ENCODE measurements at places on chromosomes 7 and 10.

- DNase-seq, result no peak
These were observed 106.6 kb downstream of the ACTR3B start for GRCh38 chr7:152866125-152866524.

DNA sequence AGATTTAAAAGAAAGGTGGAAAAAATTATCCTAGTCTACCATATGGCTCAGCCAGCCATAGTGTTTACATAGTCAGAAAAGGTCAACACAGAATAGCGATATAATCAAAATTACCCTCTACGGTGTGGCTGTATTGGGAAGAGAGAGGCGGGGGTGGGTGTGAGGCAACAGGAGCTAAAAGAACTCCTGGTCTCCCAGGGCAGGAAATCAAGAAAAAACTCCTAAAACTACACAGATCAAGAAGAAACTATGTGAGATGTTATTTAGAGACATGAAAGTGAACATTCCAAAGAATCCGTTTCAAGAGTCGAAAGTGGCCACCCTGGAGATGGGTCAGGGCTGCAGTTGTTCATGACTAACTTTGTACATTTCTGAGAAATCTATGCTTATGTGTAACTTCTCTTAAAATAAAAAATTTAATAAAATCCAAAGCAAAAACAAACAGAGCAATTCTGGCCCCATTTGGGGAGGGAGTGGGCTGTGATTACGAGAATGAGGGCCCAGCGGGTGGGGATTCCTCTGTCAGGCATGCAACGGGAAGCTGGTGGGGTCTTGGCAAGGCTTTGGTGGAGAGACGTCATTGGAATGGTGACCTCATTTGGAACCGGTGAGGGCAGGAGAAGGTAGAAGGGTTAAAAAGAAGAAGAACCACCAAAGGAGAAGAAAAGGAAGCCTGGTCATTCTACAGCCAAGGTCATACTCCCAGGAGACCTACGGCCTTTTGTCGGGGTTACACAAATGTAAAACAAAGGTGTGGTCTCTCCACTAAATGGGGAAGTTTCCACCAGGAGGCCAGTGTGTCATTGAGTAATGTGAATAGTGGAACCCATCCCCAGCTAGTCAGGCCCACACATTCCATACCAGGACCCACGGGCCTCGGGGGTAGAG lies 71.2 kb upstream of the DUSP5 start:
- peak; percentile 74 for DNase-seq

GRCh38 chr7:91267171-91267955 lies 3.1 kb downstream of the FZD1 start:
- no peak for DNase-seq

DNA sequence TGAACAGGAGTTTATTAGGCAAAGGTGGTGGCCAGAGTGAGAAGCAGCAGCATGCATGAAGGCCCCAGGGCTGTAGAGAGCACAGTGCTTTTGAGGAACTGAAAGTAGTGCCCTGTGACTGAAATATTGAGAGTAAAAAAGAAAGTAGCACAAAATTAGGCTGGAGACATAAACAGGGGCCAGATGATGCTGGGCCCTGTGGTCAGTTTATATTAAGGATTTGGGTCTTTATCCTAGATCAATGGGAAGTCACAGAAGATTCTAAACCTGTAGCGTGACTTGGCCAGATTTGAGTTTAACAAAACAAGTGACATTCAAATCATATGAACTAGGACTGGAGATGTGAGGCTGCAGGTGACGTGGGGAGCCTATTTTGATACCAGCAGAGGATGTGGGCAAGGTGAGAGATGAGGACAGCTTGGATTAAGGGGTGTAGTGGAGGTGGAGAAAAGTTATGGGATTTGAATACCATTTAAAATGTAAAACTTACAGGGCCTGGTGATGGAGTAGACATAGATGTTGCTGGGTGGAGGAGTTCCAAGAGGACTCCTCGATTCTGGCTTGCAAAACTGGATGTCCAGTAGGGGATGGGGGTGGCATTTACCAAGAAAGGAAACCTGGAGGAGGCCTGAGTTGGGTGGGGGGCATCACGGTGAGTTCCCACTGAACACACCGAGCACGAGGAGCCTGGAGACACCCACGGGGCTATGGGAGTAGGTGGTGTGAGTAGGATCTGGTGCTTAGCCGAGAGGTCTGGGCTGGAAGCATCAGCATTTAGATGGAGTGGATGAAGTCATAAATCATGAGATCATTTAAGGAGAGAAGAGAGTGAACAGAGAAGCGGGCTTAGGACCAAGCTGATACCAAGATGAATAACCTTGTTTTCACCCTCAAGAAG lies 52.8 kb downstream of the HHEX start:
- DNase-seq, result peak; percentile 64

DNA sequence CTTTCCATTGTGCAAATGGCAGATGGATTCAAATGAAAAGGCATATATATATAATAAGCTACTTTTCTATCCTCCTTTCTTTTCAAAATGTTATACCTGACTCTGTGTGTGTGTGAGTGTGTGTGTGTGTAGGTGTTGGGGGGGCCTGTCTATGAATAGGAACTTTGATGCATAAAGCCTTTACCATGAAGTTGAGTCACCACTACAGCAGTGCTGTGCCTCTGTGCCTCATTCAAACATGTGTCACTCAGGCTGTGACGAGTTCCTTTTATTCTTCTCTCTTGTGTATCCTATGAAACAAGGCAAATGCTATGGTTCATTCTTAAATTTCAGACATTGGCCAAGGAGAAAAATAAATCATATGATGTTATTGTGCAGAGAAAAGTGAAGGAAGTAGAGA lies 52.7 kb upstream of the DKK1 start:
- DNase-seq, result no peak

- DNase-seq, result no peak
These were observed 172.4 kb downstream of the FZD1 start for GRCh38 chr7:91436655-91437054.

GRCh38 chr7:137882261-137882668 lies 35.5 kb upstream of the DGKI start:
- DNase-seq, result no peak

- no peak for DNase-seq
These were observed 59.9 kb upstream of the TM9SF3 start for GRCh38 chr10:96646751-96647166.

- DNase-seq, result no peak
These were observed 38.8 kb downstream of the CNPY1 start for GRCh38 chr7:155507576-155507975.

DNA sequence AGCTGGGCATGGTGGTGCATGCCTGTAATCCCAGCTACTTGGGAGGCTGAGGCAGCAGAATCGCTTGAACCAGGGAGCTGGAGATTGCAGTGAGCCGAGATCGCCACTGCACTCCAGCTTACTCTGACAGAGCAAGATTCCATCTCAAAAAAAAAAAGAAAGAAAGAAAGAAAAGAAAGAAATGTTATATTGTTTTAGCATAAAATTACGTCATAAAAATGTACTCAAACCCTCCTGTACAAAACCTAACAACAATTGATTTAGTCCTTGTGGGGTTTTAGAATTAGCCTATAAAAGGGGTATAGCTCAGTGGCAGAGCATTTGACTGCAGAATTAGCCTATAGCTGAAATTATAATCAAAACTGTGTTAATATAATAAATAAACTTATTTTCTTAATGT lies 27.9 kb downstream of the PIK3AP1 start:
- no peak for DNase-seq

DNA sequence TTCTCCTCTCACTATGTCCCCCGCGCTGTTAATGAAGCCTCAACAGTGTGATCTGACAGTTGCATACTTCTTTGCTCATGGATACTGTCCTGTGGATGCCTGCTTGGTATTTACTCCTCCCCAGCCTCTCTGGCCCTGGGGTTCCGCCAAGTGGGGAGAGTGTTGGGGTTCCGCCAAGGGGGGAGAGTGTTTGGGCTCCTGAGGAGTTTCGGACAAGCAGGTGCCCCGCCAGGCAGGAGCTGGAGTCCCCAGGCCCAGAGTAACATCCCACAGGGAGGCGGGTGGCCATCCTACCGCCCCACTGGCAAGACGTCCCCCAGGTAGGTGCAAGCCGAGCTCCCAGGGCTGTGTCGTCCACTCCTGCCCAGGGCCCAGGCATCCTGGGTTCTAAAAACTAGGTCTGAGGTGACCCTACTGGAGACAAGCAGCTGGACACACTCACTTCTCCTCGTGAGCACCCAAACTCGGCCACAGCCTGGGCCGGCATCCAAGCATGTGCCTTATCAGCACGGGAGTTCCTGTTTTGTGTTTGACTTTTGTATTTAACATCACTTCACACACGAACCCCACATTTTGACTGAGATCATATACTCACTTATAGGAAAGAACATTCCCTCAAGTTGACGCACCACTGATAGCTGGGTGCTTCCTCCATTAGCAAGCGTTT lies 34.2 kb downstream of the CAMK2B start:
- no peak for DNase-seq

- DNase-seq, result no peak
These were observed 44.0 kb downstream of the KLHDC10 start for GRCh38 chr7:130114374-130114773.
